SHP77 (cell line): ENCODE measurements at places on chromosomes 4 and X.

DNA sequence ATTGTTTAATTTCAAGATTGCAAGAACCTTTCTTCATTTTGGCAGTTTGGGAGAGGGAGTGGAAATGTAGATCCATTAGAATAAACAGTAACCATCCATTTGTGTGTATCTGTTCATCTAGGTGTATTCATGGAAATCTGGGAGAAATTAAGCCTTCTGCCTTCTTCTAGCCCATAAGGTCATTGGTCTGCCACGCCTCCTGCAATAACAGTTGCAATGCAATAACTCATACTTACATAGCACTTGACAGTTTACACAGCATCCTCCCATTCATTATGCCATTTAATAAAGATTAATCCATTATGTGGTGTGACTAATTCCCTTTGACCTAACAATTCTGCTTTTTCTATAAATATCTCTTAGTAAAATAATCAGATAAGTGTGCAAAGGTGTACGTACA lies 42.6 kb downstream of the SHROOM4 start:
- no peak for DNase-seq

GRCh38 chr4:155908187-155909139 lies 5.0 kb downstream of the TDO2 start:
- no peak for DNase-seq

DNA sequence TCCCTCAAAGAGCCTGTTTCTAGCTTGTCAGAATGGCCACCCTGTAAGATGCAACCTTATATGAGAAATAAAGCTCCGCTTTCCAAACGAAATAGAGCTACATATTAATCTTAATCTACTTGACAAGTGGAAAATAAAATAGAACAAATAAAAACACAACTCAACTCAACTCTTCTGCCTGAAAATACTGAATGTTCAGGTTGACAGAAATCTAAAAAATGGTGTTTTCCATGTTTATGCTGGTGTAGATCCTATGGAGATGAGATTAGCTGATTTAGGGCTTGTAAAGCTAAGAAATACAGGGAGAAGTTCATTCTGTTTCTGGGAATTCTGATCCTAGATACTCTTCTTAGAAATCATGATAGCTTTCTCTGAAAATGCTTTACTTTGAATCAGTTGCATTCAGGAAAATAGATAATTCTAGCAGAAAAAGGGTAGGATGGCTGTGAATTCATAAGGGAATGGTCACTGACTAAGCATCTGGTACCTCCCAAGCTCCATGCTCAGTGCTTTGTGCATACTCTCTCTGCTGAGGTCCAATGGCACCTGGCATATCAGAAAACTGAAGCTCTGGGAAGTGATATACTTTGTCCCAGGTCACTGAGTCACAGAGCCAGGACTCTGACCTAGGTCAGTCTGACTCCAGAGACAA lies 89.2 kb upstream of the EXOC1L start:
- DNase-seq: no peak

DNA sequence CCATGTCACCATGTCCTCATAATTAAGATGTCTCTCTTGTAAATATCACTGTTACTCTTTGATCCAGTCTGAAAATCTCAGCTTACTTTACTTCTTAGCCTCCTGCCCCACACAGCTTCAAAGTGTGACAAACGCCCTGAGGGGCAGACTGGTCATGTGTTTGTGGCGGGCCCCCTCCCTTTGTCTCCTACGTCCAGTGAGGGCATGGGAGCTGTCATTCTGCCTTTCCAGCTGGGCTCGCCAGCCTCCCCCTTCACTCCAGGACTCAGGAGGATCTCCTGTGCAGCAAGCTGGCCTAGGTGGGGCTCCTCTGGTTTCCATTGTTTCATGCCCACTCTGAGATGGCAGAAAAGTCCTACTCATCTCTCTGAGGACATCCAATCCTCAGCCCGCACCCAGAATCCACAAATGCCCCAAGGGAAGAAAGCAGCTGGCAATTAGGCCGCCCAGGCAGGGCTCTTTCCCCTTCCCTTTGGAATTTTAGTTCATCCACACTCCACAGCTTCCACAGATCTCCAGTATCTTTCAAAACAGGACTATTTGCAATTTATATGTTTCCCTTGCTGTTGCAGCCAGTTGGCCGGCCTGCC lies 86.4 kb upstream of the C4orf50 start:
- DNase-seq: no peak

DNA sequence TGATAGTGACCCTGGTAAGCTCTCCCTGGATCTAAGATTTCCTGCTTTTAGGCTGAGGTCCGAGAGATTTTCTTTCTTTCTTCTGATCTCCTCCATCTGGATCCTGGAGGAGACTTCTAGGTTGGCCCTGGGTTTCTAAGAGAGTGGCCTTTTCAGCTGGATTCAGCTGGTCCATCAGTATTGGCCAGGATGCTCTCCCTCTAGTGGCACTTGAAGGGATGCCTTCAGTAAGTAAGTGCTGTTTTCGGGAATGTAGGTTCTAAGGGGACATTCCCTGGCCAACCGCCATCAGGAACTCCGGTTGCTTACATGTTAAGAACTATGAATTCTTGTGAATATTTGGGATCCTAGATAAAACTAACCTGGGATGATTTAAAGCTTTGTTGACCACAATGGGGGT lies 56.9 kb downstream of the SERTM2 start:
- no peak for DNase-seq

- no peak for DNase-seq
Observed at GRCh38 chr4:67721770-67722597, 21.0 kb upstream of the UBA6 start.

DNA sequence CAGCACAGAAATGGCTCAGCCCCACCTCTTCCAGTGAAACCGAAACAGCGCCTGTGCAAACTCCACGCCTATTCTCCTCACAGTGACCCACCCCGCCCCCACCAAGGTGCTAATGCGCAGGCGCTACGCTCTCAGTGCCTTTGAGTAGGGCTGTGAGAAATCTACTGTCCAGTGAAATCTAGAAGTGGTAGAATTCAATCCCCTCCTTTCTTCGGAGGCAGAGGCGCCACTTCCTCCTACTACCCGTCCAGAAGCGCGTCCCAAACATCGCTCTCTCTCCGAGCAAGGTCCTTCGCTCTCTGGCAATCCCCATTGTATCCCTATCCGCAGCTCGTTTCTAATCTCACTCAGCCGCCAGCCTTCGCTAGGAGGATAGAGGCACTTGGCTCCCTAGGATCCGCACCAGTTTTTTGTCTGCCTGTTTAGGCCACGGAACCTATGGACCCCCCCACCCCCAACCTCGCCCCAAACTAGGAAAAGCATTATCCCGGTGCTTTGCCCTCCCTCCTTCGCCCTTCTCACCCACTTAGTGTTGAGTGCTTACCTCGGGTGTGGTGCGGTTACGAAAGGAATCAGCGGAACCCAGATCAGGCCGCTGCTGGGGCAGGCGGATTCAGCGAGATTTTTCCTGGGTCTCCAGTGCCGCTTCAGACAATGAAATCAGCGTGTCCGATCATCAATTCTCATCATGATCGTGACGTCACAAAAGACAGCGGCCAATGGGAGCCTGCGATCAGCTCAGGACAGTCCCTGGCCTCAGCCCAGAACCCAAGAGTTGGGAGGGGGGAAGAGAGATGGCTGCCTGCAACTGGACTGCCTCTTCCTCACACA lies at the start of gene HDX:
Gene HDX (minus strand): TSS at position 656 of the 831 bp plus-strand sequence. CDS start 27,056 bp downstream, outside the sequence.
- peak; percentile 59 for DNase-seq

GRCh38 chrX:46561824-46562657 lies 11.5 kb upstream of the CHST7 start:
- DNase-seq: no peak

GRCh38 chr4:107098401-107098800 lies 62.3 kb upstream of the DKK2 start:
- no peak for DNase-seq

DNA sequence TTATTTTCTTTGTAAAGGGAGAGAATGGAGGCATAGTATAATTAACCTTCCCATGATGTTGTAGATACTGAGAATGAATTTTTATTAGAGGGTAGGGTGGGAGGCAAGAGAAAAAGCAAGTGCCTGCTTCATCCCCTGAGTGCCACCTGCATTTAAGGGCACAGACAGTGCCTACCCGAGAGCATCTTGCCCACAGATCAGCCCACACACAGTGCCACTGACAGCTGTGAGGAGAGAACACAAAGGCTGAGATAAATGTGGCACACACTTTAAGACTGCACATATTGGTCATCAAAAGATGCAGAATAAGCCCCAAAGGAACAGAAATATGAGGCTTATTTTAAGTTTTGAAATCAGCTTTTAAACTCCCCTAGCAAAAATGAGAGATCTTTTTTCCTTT lies 250.8 kb downstream of the SLC39A8 start:
- no peak for DNase-seq

- DNase-seq: no peak
Observed at GRCh38 chr4:8700531-8700930, 108.0 kb downstream of the CPZ start.

DNA sequence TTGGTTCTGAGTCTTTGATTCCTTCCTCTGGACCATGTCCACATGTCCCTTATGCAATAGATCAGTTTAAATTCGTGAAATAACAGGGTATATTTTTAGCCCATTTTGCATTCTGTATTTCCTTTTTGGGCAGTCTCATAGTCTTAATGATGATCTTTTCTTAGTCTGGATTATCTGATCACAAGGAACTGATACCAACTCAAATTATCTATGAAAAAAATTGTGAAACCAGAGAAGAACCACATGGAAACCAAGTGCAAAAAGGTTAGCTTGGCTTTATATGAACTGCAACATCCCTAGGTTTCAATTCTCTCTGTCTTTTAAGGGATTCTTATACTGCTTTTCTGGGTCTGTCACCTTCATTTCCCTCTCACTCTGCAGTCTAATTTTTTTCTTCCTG lies 608.6 kb upstream of the AADAT start:
- DNase-seq: no peak

DNA sequence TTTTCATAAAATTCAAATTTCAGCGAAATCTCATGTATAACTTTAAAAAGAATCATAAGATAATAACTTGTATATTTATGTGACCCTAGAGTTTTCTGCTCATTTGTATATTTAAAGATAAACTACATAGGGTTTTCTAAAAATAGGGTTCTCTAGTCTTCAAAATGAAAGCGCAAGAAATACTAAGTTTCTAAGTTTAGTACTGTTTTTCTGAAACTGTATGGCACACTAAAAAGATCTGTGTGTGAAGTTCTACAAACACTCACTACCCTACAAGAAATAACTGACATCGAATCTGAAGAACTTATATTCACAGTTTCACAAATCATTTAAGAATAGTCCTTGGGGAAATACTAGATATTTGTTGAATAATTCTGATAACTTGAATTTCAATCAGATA lies 38.7 kb upstream of the NDST4 start:
- no peak for DNase-seq
